Effector memory CD8-positive, alpha-beta T cell (primary cell): ENCODE measurements at places on chromosomes 16 and 17.

GRCh38 chr17:18332909-18333489 is 17.9 kb downstream of the SMCR8 start:
- no peak for DNase-seq

DNA sequence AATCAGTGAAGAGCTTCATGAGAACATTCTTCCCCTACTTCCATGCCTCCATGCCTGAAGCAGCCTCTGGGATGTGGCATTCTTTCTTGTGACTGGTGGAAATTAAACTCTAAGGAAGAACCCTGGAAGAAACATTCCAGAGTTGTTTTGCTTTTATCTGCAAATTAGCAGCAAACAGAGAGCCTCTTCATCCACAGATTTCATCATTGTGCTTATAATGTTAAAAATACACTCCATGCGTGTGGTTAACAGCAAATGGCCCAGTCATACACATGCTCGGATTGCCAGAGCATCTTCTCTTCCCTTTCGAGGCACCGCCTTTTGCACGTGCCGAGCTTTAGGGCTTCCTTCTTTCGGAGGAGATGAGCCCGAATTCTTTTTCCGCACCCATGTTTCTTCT is 411.3 kb downstream of the SNX29 start:
- DNase-seq = no peak

DNA sequence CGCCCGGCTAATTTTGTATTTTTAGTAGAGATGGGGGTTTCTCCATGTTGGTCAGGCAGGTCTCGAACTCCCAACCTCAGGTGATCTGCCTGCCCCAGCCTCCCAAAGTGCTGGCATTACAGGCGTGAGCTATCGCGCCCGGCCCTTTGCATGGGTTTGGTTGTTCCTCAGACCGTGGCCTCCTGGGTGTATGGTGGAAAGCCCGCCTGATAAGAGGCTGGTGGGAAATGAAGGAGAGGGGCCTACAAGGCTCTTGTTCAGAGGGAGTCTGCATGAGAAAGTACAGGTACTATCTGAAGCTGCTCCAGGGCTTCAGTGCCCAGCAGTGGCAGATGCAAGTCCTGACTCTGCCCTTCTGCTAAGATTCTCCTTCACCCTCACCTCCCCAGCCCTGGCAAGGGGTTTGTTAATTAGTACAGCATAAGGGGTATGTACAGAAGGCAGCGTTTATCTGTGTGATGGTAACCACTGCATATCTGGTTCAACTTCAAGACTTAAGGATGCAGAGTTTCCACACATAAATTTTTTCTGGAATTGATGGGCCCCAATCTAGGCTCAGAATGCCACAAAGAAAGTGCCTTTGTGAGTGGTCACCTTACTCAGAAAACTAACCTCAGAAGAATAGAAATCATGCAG is 24.2 kb downstream of the GRB7 start:
- DNase-seq = no peak

DNA sequence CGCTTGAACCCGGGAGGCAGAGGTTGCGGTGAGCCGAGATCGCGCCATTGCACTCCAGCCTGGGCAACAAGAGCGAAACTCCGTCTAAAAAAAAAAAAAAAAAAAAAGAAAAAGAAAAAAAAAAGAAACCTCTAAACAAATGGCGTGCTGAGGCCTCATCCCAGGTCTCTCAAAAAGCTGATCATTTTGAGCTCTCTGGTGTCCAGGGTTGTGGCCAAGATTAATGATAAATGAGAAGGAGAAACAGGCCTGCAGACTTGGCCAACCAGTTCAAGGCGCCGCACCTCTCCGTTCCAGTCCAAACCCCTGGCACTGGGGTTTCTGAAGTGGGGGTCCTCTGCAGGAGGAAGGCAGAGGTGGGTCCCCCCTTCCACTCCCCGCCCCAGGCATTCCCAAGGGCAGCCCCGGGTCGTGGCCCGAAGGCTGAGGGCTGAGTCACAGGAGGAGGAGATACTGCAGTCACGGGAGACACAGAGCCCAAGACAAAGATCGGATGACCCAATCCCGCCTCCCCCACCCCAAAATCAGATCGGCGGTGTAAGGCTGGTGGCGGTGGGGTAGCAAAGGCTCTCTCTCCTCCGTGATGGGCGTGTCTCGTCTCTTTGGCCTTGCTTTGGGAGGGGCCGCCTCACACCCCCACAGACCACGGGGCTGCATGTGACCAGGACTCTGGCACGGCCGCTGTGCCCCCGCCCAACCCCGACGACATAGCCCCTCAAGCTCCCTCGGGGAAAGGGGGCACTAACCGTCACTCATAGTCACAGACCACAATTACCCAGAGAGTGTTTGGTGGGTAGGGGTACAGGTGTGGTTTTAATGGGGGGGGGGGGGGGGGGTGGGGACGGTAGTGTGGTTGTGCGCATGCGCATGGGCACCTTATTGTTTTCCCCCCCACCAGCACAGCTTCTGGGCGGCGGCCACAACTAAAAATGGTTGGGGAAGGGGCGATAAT is 1.1 kb downstream of the VAT1 start:
- DNase-seq = peak; percentile 28

DNA sequence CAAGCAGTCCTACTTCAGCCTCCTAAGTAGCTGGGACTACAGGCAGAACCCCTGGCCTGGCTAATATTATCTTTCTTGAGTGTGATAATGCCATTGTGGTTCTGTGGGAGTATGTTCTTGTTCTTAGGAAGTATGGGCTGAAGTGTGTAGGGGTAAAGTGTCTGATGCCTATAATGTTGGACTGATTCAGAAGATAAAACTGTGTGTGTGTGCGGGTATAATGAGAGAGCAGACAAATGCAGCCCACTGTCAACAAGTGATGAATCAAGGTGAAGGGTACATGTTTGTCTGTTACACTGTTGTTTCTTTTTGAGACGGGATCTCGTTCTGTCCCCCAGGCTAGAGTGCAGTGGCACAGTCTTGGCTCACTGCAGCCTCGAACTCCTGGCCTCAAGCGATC is 127.5 kb downstream of the CLEC16A start:
- DNase-seq = no peak

DNA sequence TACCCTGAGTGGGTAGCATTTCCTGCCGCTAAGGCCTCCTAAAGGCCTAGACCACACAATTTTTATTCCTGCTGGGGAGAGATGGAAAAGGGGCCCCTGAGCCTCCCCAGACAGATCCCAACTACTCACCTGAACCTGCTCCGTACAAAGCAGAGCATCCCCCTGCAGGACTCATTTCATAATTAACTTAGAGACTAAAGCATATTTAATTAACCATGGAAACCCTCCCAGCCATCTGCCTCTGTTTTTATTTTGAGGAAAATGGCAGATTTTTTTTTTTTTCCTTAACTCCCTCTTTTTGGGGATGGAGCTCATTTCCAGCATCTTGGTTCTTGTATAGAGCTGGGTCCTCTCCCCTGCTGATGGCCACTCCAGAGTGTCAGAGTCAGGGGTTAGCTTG is 96.5 kb upstream of the CRHR1 start:
- no peak for DNase-seq

DNA sequence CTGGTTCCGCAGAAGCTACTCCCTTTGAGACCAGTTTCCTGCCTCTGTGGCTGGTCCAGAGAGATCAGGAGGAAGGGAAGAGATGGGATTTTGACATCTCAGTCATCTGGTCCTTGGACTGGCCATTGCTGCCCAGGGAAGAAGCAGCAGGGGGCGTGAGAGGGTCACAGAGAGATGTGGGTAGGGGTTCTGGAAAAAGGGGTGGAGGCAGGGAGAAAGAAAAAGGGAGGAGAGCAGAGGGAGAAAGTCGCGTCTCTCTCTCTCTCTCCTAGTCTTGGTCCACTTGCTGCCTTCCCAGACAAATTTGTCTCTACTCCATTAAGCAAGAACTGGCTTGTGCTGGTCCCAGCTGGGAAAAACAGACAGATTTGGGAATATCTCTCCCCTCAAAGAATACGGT is 4.4 kb downstream of the SHBG start:
- no peak for DNase-seq

GRCh38 chr17:38602956-38603785 is 2.6 kb downstream of the SRCIN1 start:
- DNase-seq = no peak

DNA sequence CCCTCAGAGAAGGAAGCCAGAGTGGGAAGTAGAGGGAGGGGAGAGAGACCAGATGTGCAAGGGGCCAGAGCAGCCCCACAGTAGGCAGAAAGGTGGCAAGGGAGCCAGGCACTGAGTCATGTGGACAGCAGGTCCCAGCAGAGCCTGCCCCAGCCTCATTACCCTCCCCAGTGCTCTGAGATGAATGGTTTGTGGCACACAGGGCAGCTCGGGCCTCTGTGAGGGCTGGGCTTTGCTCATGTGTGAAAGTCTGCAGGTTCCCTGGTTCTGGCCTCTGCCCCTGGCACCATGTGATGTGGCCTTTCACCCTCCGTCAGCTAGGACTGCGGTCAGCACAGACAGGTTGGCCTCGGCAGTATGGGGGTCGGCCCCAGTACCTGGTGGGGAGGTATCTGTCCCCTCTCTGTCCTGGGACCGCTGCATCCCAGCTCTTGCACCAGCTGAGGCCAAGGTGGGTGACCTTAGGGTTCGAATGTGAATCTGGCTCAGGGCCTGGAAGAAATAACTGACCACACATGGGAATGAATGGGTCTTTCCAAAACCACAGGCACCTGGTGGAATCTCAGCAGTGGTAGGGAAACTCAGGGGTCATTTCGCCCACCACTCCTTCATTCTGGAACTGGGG is 8.9 kb downstream of the LRRC75A start:
- DNase-seq = no peak

DNA sequence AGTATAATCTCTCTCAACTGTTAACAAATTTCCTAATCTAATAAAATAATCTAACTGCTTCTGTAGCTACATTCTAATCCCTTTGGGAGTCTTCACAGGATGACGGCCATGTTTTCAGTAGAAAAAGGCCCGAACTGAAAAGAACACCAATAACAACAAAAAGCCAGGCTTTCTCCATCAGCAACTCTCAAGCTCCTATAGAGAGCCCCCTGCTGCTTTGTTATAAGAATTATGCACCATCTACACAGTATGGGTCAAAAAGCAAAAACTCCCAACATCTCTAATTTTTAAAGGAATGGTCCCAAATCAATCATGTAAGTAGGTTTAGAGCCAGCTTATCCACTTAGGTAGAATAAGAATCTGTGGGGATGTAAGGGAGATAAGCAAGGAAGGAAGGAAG is 163.6 kb upstream of the C17orf78 start:
- DNase-seq = no peak

GRCh38 chr17:27339198-27339835 is 45.4 kb downstream of the WSB1 start:
- DNase-seq = no peak

- DNase-seq = no peak
Measured at GRCh38 chr17:19332371-19333131, 30.0 kb downstream of the B9D1 start.

DNA sequence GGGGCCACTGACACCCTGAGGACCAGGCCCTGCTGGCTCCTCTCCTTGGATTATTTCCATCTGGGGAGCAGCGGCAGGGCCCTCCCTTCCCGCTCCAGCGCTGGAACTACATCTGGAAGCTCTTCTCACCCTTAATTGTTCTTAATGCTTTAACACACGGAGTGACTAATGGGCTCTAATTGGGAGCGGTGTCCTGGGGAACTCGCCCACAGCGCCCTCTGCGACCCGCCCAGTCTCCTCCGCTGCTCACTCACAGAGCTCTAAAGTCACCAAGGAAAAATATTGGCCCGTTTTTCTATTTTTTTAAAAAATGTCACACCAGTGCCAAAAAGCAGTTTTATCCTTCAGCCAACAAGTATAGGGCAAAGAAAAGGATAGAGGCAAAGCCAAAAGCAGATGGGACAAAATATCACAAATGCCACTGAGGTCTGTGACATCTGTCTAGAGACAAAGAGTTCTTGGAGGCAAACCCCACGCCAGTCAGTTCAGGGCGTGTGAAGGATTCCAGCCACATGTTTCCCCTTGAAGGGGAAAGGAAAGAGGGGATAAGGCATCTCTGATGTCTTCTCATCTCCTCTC is 134.7 kb downstream of the RBFOX3 start:
- DNase-seq = no peak

DNA sequence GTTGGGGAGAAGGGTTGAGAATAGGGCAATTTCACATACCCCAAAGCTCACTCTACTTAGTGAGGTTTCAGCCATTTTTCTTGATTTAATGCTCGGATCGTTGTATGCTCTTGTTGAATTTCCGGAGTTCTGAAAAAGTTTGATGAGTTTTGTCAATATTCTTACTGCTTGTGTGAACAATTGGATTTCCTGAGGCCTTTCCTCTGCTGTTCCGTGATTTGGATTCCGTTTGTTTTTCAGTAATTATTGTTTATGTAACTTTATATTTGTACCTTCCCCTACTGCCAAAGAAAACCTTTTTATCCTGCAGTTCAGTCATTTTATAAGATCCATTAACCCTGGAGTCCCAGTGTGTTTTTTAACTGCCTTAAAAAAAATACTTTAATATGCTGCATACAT is 62.9 kb downstream of the PHKB start:
- no peak for DNase-seq

- DNase-seq = no peak
Measured at GRCh38 chr16:78571434-78571833, 472.0 kb downstream of the WWOX start.

DNA sequence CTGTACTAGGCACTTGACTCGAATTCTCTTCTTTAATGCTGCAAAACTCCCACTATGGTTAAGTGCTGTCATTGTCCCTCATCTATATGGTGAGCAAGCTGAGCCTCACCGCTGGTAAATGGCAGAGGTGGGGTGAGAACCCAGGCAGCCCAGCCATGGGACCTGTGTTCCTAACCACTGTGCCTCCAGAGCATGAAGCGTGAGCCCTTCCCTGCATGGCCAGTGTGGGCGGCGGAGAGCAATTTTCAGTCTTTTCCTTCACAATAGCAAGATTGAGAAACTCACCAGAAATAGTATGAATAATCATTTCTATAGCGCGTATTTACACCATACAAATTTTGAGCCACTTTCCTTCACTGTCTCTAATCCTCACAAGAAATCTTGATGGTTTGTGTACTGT is 9.2 kb downstream of the BFAR start:
- no peak for DNase-seq

DNA sequence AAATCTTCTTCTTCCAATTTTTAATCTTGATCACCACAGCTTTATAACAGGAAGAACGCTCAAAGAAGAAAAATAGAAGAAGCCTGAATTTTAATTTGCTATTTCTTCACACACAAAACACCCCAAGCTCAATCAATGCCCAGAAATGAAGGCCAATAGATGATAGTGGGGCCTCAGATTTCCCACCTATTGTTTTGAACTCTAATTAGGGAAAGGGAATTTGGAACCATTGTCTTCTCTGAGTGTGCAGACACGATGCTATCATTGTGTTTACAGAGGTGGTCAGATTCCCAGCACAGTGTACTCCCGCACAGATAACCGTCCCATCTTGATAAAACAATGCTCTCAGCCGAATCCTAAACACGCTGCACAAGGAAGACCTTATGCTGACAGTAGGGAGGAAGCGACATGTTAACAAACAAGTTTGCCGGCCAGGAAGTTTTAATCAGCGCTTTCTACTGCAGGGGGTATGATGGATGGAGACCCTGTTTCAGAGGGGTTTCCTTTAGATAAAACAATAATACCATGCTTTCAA is 684.7 kb downstream of the MAF start:
- no peak for DNase-seq
